KBM-7 (cell line): ENCODE measurements at places on chromosomes 11 and 22.

- no peak for DNase-seq
Measured at GRCh38 chr11:20207781-20208621, 47.7 kb upstream of the DBX1 start.

GRCh38 chr11:20131788-20132666 is 28.2 kb downstream of the DBX1 start:
- DNase-seq = peak; percentile 61

DNA sequence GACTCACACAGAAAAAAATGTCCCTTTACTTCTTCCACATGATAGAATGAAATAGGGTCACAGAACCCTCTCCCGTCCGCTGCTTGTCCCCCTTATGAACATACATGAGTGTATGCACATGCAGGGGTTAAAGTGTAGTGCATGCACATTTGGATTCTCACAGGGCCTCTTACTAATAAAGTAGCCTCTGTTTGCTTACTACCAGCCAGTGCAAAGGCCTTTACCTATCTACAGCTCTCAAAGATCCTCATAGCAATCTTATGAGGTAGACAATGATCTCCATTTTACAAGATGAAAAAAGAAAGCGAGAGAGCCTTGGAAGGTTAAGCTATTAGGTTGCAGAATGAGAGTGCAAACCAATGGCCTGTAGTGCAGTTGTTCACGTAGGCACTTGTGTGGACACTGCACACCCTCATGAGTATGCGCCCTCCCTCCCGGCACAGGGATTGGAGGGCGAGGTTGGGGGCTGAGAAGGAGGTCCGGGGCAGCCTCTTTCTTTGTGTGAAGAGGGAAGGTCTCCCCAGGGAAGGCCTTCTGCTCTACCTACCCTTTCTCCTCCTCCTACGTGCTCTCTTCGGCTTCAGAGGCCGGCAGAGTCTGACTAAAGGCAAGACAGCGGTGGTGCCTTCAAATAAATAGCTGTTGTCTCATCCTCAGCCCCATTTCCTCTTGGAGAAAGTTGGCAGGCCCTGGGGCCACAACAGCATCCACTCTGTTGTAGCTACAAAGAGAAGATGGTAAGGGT is 91.3 kb downstream of the CEP164 start:
- no peak for DNase-seq

DNA sequence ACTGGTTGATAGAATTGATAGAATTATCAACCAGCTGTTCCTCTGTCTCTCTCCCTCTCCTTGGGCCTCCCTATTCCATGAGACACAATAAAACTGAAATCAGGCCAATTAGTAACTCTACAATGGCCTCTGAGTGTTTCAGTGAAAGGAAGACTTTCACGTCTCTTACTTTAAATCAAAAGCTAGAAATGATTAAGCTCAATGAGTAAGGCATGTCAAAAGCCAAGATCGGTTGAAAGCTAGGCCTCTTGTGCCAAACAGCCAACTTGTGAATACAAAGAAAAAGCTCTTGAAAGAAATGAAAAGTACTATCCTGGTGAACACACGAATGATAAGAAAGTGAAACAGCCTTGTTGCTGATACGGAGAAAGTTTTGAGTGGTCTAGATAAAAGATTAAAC is 16.6 kb downstream of the PIH1D2 start:
- no peak for DNase-seq

GRCh38 chr22:17891481-17892167 is 117.4 kb upstream of the BID start:
- no peak for DNase-seq
